ENCODE measurements at places on chromosomes 13 and 19.
A peak's percentile ranks its signal among the peaks of the same experiment; 100 is the strongest.

GRCh38 chr13:91491980-91492379 is 93.6 kb downstream of the GPC5 start:
- DNase-seq: no peak
- no peaks in the 10 kb centered on the region for H3K36me3 ChIP-seq
- no peaks in the 10 kb centered on the region for H3K4me1 ChIP-seq
- H3K27me3 ChIP-seq: no peaks in the 10 kb centered on the region
- H3K4me3 ChIP-seq: no peak overlapping the region

DNA sequence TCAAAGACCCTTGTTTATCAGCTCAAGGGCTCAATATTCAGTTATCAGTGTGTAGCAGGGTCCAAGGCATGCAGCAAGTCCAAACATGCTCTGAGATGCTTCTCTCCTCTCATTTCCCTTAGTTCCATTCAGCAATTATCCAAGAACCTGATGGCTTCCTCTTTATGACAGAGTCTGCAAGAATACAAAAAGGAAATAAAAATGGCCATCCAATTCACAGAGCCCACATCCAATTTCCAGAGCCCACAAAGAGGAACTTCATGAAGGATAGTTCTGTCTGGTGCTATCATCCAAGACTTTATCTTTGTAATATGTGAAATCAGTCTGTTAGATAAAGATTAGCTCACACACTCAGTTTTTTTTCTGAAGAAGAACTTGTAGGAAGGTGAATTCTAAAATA is 217.2 kb downstream of the LACC1 start:
- H3K36me3 ChIP-seq: peaks cover 4% of the 10 kb centered on the region
- peaks cover 19% of the 10 kb centered on the region for H3K27me3 ChIP-seq
- H3K4me1 ChIP-seq: no peaks in the 10 kb centered on the region
- DNase-seq: no peak
- H3K27ac ChIP-seq: no peak overlapping the region

GRCh38 chr19:47231215-47232054 is 436 bp upstream of the BBC3 start:
- DNase-seq: peak; percentile 96
- H3K4me1 ChIP-seq: peaks cover 24% of the 10 kb centered on the region
- peak overlapping the region; percentile 86 for H3K4me3 ChIP-seq
- peaks cover 6% of the 10 kb centered on the region for H3K36me3 ChIP-seq
- no peaks in the 10 kb centered on the region for H3K27me3 ChIP-seq
- peak overlapping the region; percentile 32 for H3K27ac ChIP-seq

GRCh38 chr13:50794226-50794625 is 49.3 kb downstream of the DLEU7 start:
- no peaks in the 10 kb centered on the region for H3K27me3 ChIP-seq
- H3K36me3 ChIP-seq: no peaks in the 10 kb centered on the region
- no peak overlapping the region for H3K4me3 ChIP-seq
- H3K27ac ChIP-seq: no peak overlapping the region
- peaks cover 5% of the 10 kb centered on the region for H3K4me1 ChIP-seq
- no peak for DNase-seq

DNA sequence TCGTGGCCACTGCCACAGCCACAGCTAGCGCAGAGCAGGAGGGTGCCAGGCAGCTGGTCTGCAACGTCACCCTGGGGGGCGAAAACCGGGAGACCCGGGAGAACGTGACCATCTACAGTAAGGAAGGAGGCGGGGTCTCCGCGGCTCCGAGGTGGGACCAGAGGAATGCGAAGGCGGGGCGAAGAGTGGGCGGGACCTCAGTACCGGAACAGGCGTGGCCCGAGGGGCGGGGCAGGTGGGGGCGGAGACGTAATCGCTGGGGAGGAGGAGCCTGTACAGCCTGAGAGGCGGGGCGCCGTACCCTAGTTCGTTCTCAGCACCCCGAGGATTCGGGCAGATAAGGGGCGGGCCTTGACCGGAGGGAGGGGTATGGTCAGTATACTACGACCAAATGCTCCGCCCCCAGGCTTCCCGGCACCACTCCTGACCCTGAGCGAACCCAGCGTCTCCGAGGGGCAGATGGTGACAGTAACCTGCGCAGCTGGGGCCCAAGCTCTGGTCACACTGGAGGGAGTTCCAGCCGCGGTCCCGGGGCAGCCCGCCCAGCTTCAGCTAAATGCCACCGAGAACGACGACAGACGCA is 2.5 kb downstream of the ICAM5 start:
- H3K27me3 ChIP-seq: peaks cover 77% of the 10 kb centered on the region
- DNase-seq: peak; percentile 92
- no peaks in the 10 kb centered on the region for H3K36me3 ChIP-seq
- peak overlapping the region; percentile 91 for H3K4me3 ChIP-seq
- H3K27ac ChIP-seq: no peak overlapping the region
- peaks cover 65% of the 10 kb centered on the region for H3K4me1 ChIP-seq

DNA sequence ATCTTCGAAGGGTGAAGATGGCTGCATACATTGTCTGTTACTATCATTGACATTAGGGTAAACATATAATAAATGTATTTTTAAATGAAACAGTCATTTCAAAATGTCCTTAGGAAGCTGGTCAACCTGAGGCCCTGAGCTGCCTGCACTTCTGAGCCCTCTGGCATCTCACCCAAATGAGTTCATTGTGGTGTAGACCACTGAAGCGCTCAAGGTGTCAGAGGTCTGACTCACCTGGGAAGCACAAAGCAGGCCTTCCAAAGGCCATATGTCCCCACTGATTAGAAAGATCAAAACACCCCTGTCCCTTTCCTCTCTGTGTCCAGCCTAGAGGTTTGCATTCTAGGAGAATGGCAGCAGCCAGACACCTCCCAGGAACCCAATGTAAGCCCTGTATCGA is 59.6 kb downstream of the COL4A2 start:
- H3K36me3 ChIP-seq: no peaks in the 10 kb centered on the region
- peaks cover 4% of the 10 kb centered on the region for H3K4me1 ChIP-seq

- no peak overlapping the region for H3K4me3 ChIP-seq
- H3K27me3 ChIP-seq: no peaks in the 10 kb centered on the region
- peaks cover 1% of the 10 kb centered on the region for H3K36me3 ChIP-seq
- DNase-seq: no peak
- H3K27ac ChIP-seq: no peak overlapping the region
Observed at GRCh38 chr19:16721051-16721450, 1.4 kb downstream of the NWD1 start.

- H3K4me3 ChIP-seq: no peak overlapping the region
- H3K27ac ChIP-seq: no peak overlapping the region
- peaks cover 6% of the 10 kb centered on the region for H3K4me1 ChIP-seq
- no peak for DNase-seq
Observed at GRCh38 chr19:49802836-49803528, 10.1 kb downstream of the FUZ start.

- DNase-seq: no peak
- no peak overlapping the region for H3K4me3 ChIP-seq
- H3K4me1 ChIP-seq: peaks cover 12% of the 10 kb centered on the region
- peaks cover 5% of the 10 kb centered on the region for H3K36me3 ChIP-seq
- no peaks in the 10 kb centered on the region for H3K27me3 ChIP-seq
Observed at GRCh38 chr13:41765813-41766212, 195.1 kb downstream of the VWA8 start.

GRCh38 chr13:43126420-43126819 is 103.0 kb downstream of the DNAJC15 start:
- no peaks in the 10 kb centered on the region for H3K36me3 ChIP-seq
- no peak overlapping the region for H3K27ac ChIP-seq
- no peak for DNase-seq
- no peak overlapping the region for H3K4me3 ChIP-seq
- no peaks in the 10 kb centered on the region for H3K27me3 ChIP-seq

DNA sequence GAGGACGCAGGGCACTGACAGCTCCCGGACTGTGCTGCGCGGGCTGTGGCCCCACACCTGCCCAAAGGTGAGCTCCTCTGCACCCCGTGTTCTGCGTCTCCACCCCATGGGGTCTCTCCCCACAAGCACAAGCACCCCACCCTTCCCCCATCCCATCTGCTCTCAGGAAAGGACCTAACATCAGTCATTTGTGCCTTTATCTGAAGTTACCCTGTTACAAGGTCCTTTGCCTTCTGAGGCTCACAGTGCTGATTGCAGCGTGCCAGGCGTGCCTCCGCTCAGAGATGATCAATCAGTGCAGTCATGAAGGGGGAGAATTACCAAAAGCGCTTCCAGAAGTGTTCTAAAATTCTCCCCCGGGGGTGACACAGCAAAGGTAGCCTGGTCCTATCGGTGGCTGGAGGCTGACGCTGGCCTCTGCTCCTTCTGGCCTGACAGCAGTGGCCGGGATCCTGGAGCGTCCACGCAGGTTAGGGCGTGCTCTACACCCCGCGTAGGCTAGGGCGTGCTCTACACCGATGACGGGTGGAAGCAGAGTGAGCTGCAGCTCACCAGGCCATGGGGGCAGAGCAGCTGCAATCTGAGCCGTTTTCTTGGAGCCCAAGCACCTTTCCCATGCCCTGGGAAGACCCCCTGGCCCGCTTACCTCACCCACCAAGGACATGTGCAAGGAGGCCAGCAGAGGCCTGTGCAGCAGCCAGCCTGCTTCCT is 84.7 kb upstream of the TM9SF2 start:
- H3K27me3 ChIP-seq: no peaks in the 10 kb centered on the region
- DNase-seq: no peak
- peak overlapping the region; percentile 73 for H3K27ac ChIP-seq
- H3K36me3 ChIP-seq: peaks cover 11% of the 10 kb centered on the region
- peaks cover 57% of the 10 kb centered on the region for H3K4me1 ChIP-seq

DNA sequence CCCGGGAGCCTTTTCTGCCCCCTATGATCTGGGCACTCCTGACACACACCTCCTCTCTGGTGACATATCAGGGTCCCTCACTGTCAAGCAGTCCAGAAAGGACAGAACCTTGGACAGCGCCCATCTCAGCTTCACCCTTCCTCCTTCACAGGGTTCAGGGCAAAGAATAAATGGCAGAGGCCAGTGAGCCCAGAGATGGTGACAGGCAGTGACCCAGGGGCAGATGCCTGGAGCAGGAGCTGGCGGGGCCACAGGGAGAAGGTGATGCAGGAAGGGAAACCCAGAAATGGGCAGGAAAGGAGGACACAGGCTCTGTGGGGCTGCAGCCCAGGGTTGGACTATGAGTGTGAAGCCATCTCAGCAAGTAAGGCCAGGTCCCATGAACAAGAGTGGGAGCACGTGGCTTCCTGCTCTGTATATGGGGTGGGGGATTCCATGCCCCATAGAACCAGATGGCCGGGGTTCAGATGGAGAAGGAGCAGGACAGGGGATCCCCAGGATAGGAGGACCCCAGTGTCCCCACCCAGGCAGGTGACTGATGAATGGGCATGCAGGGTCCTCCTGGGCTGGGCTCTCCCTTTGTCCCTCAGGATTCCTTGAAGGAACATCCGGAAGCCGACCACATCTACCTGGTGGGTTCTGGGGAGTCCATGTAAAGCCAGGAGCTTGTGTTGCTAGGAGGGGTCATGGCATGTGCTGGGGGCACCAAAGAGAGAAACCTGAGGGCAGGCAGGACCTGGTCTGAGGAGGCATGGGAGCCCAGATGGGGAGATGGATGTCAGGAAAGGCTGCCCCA is 8.5 kb upstream of the CEACAM7 start:
- H3K27me3 ChIP-seq: peaks cover 54% of the 10 kb centered on the region
- DNase-seq: no peak
- H3K36me3 ChIP-seq: no peaks in the 10 kb centered on the region
- H3K4me1 ChIP-seq: no peaks in the 10 kb centered on the region

- no peak for DNase-seq
- no peaks in the 10 kb centered on the region for H3K27me3 ChIP-seq
- peak overlapping the region; percentile 3 for H3K27ac ChIP-seq
- peaks cover 15% of the 10 kb centered on the region for H3K36me3 ChIP-seq
- no peak overlapping the region for H3K4me3 ChIP-seq
- H3K4me1 ChIP-seq: peaks cover 39% of the 10 kb centered on the region
Observed at GRCh38 chr19:49340069-49340864, 5.1 kb downstream of the CD37 start.

DNA sequence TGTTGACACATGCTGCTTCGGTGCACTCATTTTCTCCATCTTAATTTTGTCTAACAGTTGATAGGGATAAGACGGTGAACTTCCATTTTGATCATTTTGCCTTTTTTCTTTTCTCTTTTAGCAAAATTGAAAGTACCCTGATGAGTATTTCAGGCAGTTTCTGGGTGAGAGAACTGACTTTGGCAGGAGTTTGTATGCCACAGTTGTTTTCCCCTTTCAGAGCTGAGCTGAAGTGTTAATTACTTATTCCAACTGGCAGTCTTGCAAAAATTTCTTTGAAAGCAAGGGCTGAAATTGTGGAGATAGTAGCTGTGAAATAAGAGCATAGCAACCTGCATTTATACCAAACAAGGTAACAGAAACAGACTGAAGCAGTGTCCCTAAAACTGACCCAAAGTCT is 180.2 kb downstream of the SLITRK5 start:
- no peaks in the 10 kb centered on the region for H3K4me1 ChIP-seq
- H3K27ac ChIP-seq: no peak overlapping the region
- H3K27me3 ChIP-seq: no peaks in the 10 kb centered on the region
- H3K4me3 ChIP-seq: no peak overlapping the region
- H3K36me3 ChIP-seq: peaks cover 3% of the 10 kb centered on the region
- DNase-seq: no peak

GRCh38 chr19:4374498-4375163 is 25.7 kb downstream of the SH3GL1 start:
- no peak overlapping the region for H3K4me3 ChIP-seq
- H3K27me3 ChIP-seq: no peaks in the 10 kb centered on the region
- H3K36me3 ChIP-seq: no peaks in the 10 kb centered on the region

GRCh38 chr19:1156305-1156801 is 17.7 kb downstream of the SBNO2 start:
- no peaks in the 10 kb centered on the region for H3K36me3 ChIP-seq
- no peaks in the 10 kb centered on the region for H3K27me3 ChIP-seq
- no peak overlapping the region for H3K4me3 ChIP-seq
- no peaks in the 10 kb centered on the region for H3K4me1 ChIP-seq

- H3K36me3 ChIP-seq: no peaks in the 10 kb centered on the region
- DNase-seq: peak; percentile 86
- H3K27me3 ChIP-seq: peaks cover 19% of the 10 kb centered on the region
- peaks cover 15% of the 10 kb centered on the region for H3K4me1 ChIP-seq
- no peak overlapping the region for H3K27ac ChIP-seq
Observed at GRCh38 chr19:35879770-35880317, 11.5 kb downstream of the APLP1 start.

GRCh38 chr19:31342926-31343325 is 6.3 kb downstream of the TSHZ3 start:
- peaks cover 33% of the 10 kb centered on the region for H3K27me3 ChIP-seq
- no peak overlapping the region for H3K4me3 ChIP-seq
- H3K36me3 ChIP-seq: no peaks in the 10 kb centered on the region
- H3K27ac ChIP-seq: no peak overlapping the region
- H3K4me1 ChIP-seq: peaks cover 22% of the 10 kb centered on the region

DNA sequence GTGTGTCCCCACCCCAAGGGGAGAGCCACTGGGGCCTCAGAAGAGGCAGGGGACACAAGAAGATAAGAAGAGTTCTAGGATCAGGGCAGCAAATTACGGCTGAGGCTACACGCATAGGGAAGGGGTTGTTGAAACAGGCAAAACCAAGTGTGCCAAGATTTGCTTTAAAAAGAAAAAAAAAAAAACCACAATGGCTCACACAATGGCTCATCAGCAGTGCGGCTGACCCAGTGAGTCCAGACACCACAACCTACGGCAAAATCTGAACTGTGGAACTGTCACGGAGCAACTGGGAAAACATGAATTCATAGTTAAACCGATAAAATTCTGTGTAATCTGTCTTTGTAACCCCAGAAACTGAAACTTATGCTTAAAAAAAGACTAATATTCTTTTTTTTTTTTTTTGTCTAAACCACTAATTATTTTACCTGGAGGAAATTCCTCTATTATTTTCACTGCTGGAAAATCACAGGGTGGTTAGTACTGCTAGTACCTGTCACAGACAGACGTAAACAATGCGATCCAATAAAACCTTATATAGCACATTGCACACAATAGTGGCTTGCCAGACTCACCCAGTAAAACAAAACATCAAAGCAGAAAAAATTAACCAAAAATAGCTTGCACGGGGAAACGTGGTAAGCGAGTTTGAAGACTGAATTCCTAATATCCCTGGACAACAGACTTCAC is 325.4 kb upstream of the TSHZ3 start:
- no peak overlapping the region for H3K27ac ChIP-seq
- no peak for DNase-seq
- H3K36me3 ChIP-seq: no peaks in the 10 kb centered on the region
- H3K27me3 ChIP-seq: no peaks in the 10 kb centered on the region
